ENCODE measurements at places on chromosomes 12 and 14.

DNA sequence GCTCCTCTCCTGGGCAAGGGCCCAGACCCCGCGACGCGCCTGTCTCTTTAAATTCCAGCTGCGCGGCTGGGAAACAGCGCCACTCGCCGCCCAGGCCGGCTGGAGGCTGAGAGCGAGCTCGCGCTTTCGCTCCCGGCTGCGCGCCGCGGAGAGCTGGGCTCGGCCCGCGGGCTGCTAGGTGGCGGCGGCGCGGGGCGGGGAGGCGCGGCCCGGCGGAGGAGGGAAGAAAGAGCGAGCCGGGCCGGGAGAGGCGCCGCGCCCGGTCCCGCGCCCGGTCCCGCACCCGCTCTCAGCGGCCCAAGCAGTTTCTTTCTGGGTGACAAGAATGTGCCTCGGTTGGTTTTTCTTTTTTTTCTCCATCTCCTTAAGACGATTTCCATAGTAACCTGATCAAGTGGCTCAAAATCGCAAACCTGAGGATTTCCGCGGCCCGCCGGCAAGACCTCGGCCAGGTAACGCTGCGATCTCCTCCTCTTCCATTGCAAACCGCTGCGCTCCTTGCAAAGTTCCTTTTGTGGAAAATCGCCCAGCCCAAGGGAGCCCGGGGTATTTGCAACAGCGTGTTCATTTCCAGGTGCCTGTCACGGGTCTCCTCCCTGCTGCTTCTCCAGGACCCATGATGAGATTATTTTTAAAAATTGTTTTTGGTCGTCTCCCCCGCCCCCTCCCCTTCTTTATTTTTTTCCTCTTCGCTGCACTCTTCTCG is 259.5 kb upstream of the E2F7 start:
- peak; percentile 6 for DNase-seq

- DNase-seq, result no peak
These were observed 30.3 kb downstream of the NFKBIA start for GRCh38 chr14:35374263-35374712.

DNA sequence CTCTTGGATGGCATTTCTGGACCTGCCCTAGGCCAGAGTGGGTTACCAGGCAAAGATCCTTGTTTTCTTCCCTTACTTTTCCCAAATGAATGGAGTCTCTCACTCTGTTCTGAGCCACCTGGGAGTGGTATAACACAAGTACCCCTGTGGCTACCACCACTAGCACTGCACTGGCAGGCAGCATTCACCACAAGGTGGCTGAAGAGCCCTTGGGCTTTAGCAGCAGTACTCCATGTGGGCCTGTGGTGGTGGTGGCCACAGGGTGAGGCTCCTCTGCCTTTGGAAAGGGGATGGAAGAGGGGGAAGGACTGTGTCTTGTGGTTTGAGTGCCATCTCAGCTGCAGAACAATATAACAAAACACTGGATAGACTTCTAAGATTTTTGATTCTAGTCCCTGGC is 38.1 kb upstream of the LMNTD1 start:
- DNase-seq, result no peak

GRCh38 chr12:111636209-111636945 is 37.3 kb upstream of the ATXN2 start:
- DNase-seq, result no peak

GRCh38 chr12:106903241-106903945 is 52.3 kb upstream of the TMEM263 start:
- DNase-seq, result peak; percentile 79

DNA sequence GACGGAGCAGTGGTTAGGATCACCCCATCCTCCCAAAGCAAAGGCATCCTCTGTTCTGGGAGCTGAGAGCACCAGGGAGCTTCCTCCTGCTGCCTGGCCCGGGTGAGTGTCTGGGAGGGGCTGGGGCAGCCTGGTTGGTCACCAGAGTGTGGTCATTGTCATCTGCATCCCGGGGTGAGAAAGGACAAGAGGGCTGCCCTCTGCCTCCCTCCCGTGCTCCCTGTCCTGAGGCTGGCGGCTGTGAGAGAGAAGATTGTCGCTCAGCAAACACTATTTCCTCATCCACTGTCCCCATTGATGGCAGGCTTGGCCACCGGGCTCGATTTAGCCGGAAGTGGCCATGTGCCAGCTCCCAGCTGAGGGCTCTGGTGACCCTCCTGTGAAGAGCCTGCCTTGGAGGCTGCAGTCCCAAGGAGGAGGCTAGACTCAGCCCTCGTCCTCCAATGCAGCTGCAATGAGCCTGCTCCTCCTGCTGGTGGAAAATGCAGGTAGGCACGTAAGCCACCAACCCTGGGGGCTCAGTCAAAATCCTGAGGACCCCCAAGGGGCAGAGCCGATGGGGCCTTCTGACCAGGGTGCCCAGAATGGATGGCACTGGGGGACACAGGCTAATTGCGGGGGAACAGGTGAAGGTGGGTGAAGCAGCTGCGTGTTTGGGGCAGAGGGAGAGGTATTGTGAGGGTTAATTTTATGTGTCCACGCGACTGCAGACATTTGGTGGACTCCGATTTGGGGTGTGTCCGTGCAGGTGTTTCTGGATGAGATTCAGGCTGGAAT is 155.7 kb downstream of the KIF26A start:
- peak; percentile 23 for DNase-seq

DNA sequence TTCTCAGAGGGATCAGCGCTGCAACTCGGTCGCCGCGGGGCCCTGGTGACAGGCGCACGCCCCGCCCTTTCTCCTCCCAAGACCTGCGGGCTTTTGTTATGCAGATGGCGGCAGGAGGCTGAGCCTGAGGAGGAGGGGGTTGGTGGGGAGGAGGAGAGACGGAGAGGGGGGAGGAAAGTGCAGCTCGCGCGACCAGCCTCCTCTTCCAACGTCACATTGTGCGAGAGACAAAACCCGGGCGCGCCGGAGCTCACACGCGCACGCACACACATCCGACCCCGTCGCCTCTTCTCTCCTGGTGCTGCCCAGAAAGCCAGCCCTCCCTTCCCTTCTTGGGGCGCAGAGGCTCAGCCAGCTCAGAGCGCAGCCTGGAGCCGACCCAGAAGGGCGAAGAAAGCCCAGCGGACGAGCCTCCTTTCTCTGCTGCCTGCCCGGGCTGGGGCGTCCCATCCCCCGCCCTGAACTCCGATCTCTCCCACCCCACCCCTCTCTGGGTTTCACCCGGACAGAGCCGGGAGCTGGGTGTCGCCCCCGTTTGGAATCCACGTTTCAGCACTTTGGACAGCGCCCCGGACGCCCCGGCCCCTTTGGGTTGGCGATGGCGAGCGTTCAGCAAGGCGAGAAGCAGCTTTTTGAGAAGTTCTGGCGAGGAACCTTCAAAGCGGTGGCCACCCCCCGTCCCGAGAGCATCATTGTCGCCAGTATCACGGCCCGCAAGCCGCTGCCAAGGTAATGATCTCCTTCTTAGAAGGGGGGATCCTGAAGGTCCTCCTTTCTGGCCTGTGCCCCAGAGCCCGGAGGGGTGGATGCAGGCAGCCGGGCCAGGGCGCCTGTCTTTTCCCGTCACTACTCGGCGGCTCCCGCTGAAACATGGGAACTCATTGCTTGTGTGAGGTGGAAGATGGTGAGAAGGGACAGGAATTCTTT is at the start of gene SRRM4:
Gene SRRM4 (plus strand): TSS at position 257 of the 927 bp plus-strand sequence. CDS start 342 bp downstream, at position 599.
- peak; percentile 32 for DNase-seq

DNA sequence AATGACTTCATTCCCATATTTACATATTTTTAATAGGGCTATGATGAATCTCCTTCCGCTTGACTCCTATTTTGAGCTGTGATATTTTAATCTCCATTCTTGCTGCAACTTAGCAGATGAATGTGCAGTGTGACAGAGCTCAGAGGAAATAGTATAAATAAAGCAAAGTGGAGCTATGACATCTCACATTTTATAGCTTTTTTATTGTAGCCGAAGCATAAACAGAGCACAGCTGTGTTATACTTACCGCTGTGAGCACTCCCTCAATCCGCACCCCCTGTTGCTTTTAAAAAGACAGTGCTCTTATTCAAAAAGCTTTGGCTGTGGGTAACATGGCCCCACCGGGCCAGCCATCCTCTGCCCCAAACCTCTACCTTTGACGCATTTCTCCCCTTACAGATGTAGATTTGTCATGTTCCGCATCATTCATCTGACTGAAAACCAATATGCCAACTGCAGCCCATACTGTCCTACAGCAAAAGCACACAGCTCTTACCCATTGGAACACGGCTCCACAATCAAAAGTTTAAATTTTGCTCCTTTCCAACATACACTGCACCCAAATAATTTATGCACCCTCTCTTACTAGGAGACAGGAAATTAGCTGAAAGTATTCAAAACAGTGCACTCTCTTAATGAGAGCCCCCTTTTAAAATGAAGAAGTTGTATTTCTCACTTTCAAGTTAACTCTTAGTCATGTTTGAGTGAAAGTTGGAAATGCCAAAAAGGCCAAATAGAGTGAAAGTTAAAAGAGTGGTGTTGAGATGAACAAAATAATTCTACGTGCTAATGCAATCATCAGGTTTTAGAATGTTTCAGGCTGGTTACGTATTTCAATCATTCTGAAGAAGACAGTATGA is 429.3 kb upstream of the SOX5 start:
- DNase-seq, result no peak

DNA sequence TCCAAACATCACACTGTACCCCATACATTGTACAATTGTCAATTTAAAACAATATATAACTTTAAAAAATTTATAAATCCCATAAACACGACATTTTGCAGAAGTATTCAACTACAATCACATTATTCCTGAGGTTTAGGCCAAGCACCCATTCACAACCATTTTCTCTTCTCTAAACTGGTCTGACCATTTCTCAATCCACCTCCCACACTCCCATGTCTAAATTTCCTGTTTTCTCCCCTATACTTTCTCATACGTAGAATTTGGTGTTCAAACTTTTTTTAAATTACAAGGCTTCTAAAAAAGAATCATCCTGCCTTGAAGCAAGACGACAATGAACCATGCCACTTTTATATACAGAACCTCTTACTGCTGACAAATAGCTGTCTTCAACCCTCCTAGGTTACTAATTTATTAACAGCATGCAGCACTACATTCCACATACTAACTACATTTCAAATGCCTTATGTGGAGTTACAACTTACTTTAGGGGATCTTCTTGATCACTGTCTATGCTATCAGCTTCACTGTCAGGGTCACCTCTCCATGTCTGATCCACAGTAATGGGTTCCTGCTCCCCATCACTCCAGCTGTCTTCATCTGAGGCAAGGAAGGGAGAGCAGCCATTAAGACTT is 3.4 kb downstream of the KANSL2 start:
- DNase-seq, result no peak

- peak; percentile 62 for DNase-seq
These were observed 62.1 kb downstream of the TNFAIP2 start for GRCh38 chr14:103185051-103186029.

- DNase-seq, result no peak
These were observed 15.5 kb upstream of the NTN4 start for GRCh38 chr12:95805864-95806671.

- no peak for DNase-seq
These were observed 98.4 kb upstream of the GARIN6 start for GRCh38 chr12:99549196-99549595.

DNA sequence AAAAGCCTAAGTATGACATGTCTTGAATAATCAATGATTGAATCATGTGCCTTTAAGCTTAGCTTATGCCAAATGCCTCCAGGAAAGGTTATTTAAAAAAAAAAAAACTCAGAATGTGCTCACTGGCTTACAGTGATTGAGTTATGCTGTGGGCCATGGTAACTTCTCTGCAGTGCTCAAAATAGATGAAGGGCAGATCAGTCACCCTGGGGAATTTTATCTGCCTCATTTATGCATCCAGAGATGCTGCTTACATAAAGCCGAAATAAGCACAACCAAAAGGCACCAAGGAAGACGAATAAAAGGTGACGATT is 118.7 kb upstream of the MDM1 start:
- DNase-seq, result no peak

- no peak for DNase-seq
These were observed 196.9 kb upstream of the PWP1 start for GRCh38 chr12:107488666-107489065.

- DNase-seq, result no peak
These were observed 19.4 kb downstream of the ZFYVE21 start for GRCh38 chr14:103735022-103735421.

GRCh38 chr14:99602054-99602787 is 1.8 kb downstream of the CCDC85C start:
- peak; percentile 49 for DNase-seq

DNA sequence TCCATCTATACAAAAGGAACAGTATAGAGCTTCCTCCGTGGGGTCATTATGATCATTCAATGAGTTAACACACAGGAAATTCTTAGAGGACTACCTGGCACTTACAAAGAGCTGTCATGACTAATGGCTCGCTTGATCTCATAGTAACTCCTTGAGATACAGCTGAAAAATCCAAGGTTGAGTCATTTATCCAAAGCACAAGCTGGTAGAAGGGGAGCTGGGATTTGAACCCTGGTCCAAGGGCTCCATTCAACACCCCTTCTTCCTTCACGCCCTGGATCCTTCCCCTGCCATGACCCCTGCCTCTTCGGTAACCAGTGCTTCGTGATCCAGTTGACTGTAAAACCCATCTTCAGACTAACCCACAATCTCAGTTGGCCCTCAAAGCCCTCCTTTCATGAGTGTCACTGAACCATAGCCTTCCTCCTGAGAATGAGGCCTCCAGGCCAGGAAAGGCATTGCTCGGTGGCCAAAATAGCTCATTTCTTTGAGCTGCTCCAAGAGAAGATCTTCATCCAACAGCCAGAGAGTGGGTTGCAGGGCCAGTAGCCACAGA is 7.8 kb downstream of the ZFP36L1 start:
- no peak for DNase-seq

DNA sequence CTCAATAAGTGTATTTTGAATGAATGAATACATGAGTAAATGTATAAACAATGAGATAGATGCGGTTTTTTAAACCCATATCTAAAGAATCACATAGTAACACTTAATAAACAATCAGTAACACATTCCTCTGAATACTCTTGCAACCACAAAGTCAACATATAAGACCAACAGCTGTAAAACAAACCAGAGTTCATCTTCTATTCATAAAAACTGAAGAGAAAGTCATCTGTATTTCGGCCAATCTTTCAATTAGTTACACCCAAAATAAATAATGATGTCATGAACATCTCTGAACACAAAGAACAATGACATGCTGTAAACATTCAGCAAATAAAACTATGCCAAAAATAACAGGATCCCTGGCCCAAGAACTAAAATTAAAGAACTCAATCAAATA is 47.2 kb downstream of the ARMH4 start:
- no peak for DNase-seq

GRCh38 chr12:114562654-114563053 is 121.3 kb downstream of the TBX3 start:
- DNase-seq, result no peak

- no peak for DNase-seq
These were observed 166.6 kb upstream of the HMGA2 start for GRCh38 chr12:65657635-65658034.

GRCh38 chr12:42946871-42947381 is 357.4 kb upstream of the PRICKLE1 start:
- no peak for DNase-seq

- no peak for DNase-seq
These were observed 1198.5 kb downstream of the FSCB start for GRCh38 chr14:43308421-43309110.

- DNase-seq, result no peak
These were observed 88.3 kb downstream of the DICER1 start for GRCh38 chr14:95069018-95069417.
